ENCODE measurements at places on chromosomes 16 and 17.
A peak's percentile ranks its signal among the peaks of the same experiment; 100 is the strongest.

DNA sequence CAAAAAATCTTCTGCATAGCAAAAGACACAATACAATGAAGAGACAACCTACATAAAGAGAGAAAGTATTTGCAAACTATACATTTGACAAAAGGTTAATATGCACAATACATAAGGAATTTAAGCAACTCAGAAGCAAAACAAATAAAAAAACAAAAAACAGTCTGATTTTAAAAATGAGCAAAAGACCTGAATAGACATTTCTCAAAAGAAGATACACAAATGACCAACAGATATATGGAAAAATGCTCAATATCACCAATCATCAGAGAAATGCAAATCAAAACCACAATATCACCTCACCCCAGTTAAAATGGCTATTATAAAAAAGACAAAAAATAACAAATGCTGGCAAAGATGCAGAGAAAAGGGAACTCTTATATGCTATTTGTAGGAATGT lies 32.7 kb downstream of the HSF5 start:
- no peak for DNase-seq

DNA sequence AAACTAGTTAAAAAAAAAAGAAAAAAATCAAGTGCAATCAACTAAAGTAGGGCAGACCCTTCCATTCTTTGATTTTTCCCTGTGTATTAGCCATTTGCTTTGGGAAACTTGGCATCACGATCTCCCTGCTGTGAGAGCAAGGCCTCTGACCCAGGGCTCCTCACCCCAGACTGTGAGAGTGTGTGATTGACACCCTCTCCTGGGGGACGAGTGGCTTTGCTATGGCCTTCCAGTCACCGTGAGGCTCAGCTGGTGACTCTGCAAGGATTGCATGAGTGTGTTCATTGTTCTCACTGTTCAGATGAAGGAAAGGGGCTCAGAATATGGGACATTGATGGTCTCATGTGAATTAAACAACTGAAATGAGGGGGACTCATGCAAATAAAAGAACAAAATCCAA lies 69.0 kb upstream of the BCAR1 start:
- no peak for DNase-seq

DNA sequence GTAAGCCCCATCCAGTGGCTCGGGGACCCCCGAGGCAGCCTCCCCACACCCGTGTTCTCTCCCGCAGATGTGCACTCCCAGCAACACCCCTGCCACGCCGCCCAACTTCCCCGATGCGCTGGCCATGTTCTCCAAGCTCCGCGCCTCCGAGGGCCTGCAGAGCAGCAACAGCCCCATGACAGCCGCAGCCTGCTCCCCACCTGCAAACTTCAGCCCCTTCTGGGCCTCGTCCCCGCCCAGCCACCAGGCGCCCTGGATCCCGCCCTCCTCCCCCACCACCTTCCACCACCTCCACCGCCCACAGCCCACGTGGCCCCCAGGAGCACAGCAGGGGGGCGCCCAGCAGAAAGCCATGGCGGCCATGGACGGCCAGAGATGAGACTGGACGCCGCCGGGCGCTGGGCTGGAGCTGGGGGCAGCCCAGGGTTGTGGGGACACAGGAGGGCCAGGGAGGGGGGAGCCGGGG lies 5.0 kb downstream of the UBALD2 start:
- DNase-seq, result peak; percentile 80

DNA sequence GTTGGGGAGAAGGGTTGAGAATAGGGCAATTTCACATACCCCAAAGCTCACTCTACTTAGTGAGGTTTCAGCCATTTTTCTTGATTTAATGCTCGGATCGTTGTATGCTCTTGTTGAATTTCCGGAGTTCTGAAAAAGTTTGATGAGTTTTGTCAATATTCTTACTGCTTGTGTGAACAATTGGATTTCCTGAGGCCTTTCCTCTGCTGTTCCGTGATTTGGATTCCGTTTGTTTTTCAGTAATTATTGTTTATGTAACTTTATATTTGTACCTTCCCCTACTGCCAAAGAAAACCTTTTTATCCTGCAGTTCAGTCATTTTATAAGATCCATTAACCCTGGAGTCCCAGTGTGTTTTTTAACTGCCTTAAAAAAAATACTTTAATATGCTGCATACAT lies 62.9 kb downstream of the PHKB start:
- no peak for DNase-seq

DNA sequence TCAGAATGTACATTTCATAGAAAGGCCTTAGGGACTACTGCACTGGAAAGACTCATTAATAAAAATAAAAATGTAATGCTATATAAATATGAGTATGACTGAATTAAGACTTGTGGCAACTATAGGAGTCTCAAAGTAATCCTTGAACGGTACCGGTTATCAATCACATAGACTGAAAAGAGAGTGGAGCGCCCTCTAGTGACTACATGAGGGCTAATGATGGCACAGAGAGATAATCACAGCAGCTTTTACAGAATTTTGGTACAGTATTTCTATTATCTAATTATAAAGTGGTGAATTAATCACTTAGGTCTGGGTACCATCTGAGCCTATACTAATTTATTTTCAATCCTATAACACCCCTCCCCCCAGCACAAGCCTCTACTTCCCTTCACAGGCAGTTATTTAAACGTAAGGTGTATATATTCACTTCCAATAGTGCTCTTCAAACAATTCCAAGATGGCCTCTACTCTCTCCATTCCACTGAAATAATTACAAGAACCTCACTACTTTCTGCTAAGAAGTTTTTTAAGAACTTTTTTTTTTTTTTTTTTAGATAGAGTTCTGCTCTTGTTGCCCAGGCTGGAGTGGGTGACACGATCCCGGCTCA lies 40.7 kb upstream of the ANKFY1 start:
- no peak for DNase-seq

Data from upper lobe of left lung (tissue), 6 donors.